Caki2 (cell line): ENCODE measurements at places on chromosomes 3 and 15. TPM values are rescaled to one million over a fixed set of nuclear protein-coding genes. Genes with fewer than 3 reads are reported as not detected.

- DNase-seq = peak; percentile 84
These were observed 59.7 kb downstream of the NOX5 start for GRCh38 chr15:69074001-69074842.

GRCh38 chr3:151075869-151076562 lies 9.4 kb upstream of the MED12L start:
- no peak for DNase-seq

- DNase-seq = peak; percentile 11
These were observed 135.6 kb upstream of the SUCLG2 start for GRCh38 chr3:67790043-67790442.

DNA sequence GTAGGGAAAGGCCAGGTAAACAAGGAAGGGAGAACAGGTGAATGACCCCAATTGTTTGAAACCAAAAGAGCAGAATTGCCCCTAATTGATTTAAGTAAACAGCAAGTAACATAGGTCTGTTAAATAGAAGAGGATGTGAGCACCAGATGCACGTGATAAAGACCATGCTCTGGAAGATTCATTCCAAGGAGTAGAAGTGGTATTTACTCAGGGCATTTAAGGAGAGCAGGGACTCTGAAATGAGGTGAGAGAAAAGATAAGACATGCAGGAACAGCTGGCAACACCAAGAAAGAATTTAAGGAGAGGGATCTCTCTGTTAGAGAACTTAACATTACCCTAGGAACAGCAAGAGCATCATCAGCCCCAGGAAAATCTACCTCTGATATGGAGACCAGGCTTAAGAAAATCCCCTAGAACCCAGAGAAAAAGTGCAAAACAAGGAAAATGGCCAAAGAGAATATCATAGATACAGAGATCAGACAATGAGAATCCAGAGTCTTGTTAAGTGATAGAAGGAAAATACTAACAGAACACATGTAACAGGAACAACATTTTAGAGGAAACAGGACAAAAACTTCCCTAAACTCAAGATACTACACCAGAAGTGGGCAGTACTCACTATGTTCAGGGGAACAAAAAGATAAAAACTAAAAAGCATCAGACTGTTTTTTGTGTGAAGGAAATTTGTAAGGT lies 6.4 kb downstream of the NUDT16 start:
- no peak for DNase-seq

DNA sequence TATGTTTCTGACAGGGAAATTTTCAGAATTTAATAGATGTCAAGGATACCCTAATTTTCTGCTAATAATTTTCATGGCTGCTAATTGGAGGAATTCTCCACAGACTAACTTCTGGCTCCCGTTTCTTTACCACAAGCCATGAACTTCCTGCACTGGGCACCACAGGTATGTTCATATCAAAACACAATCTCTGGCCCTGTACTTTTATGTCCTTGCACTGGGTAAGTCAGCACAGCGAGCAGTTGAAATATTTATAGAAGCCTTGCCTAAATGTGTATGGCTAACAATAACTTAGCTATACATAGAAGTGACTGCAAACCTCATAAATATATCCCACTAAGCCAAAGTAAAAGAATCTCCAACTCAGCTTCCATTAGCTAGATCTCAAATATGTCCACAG lies 246.9 kb downstream of the ZIC1 start:
- DNase-seq = no peak

- DNase-seq = no peak
These were observed 193.3 kb downstream of the ISL2 start for GRCh38 chr15:76529911-76530310.

DNA sequence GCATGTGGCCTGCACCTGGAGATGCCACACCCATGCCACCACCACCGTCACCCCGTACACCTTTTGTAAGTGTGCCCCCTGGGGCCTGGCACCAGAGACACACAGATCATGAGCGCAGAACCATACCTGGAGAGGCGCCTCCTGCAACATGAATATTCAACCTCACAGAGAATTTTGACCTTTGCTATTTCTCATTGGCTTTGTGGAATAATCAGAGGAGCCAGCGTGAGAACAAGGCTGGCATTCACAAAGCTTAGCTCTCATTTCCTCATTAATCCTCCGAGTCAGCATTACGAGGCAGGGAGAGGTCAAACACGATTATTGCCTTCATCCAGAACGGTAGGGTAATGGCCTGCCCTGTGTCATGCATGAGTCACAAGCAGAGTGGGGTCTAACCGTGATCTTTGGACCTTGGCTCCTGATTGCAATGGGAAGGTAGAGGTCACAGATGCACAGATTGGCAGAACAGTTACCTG lies 73.0 kb upstream of the POMGNT2 start:
- peak; percentile 92 for DNase-seq

- DNase-seq = no peak
These were observed 18.7 kb downstream of the DNASE1L3 start for GRCh38 chr3:58192069-58192468.

DNA sequence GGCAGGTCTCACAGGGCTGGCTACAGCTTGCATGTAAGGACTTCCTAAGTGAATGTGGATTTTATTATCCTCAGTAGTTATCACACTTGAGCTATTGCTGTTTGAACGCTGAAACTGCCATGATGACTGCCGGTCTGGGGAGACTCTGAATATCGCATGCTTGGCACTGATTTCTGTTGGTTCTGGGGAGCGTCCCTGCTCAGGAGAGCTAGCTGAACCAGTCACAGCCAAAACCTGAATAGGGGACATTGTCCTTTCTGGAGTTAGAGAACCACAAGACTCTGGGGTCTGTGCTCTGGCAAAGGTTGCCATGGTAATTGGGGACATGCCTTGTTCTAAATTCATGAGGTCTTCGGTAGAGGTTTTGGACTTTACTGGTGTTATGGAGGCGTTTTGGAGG lies 30.8 kb downstream of the CMSS1 start:
- no peak for DNase-seq

- no peak for DNase-seq
These were observed 331.5 kb upstream of the TPRG1 start for GRCh38 chr3:188840290-188840689.

The ACP3 gene
- total RNA-seq = not detected in 2 replicates

The VIPR1 gene
- total RNA-seq = not detected in 2 replicates

The GOLGA6D gene
- total RNA-seq = not detected in 2 replicates

The CLDN11 gene
- total RNA-seq = 21.1 and 30.2 TPM in 2 replicates

The EIF1B gene
- total RNA-seq = 7.4 and 7.6 TPM in 2 replicates
